OCI-M1 (cell line): ENCODE measurements at places on chromosomes 4 and X.

GRCh38 chrX:40871385-40872082 lies 136.2 kb upstream of the MED14 start:
- DNase-seq = no peak

DNA sequence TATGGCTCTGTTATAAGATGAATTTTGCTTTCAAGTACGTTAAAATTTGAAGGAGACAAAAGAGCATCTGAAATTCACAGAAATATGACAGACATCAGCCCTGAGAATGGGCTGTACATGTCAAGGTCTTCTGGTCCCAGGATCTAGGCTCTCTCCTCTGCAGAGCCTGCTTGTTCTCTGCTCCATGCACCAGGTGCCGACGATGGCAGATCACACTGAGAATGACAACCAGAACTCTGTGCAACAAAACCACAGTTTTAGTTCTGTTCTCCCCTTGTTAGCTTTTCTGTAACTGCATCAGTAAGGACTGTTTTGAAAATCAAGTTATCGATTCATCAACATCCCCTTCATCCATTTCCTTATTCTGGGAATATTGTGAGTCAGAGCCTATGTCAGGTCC lies 30.9 kb upstream of the LGI2 start:
- DNase-seq = no peak

- DNase-seq = no peak
These were observed 472.1 kb downstream of the TMA16 start for GRCh38 chr4:163966612-163967011.

DNA sequence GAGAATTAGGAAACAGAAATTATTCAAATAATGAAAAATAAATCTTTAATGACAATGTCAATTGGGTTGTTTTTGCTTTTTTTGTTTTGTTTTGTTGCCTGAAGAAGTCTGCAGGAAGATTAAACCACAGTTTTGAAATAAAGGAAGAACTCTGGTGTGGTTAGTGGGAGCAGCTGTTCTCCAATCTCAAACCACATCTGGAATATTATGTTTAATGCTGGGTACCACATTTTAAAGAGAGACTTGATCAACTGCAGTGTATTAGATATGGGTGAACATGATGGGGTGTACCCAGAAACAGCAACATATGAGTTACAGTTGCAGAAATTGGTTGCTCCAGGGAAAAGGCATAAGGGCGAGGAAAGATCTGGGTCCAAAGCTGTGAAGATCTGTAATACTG lies 171.2 kb upstream of the RPL34 start:
- DNase-seq = peak; percentile 38

GRCh38 chr4:119266153-119266552 lies 53.6 kb downstream of the USP53 start:
- DNase-seq = no peak

DNA sequence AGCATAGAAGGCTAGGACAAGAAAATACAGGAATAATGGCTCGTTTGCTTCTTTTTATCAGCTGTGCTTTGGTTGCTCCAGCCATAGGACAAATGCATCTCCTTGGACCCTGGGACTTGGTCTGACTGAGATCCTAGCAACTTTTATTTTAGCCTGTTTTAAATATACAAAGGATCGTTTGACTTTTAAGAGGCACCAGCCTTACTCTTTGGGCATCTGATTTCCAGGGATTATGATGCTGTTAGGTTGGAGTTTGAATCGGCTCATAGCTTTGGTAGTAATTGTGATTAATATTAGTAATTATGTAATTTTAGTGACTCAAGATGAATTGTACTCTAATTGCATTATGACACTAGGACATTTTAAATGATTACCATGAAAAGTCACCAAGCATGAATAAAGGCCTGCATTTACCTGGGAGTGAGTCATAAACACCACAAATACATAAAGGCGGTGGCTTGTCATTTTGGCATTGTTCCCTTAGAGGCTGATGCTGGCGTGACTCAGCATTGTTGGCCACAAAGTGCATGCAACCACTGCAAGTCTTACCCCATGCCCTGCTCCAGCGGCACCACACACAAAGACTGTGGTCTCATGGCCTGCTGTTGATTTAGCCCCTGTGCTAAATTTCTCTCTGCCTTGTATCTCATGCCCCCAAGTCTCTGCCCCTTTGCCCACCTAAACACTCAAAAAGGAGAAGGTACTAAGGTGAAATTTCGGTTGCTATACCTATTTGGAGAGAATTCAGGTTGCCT lies 12.4 kb downstream of the GPAT3 start:
- peak; percentile 92 for DNase-seq

- peak; percentile 47 for DNase-seq
These were observed 43.1 kb upstream of the FAM9C start for GRCh38 chrX:13087322-13088155.

GRCh38 chr4:107950746-107951540 lies 19.6 kb downstream of the CYP2U1 start:
- no peak for DNase-seq

DNA sequence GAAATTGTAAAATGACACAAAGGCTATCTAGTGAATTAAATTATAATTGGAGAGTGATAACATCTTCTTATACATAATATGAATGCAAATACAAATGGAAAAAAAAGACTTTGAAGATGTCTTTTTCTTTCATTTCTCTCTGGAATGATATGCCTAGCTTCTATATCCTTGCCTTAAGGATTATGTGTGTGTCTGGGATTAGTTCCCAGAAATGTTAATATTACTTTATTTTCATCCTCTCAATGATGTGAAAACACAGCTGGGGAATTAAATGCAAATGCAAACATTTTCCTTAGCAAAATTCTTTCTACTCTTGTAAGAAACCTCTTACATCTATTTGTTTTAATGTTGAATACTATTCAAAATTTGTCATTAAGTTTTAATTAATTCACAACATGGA lies 441.9 kb downstream of the FSTL5 start:
- DNase-seq = no peak

DNA sequence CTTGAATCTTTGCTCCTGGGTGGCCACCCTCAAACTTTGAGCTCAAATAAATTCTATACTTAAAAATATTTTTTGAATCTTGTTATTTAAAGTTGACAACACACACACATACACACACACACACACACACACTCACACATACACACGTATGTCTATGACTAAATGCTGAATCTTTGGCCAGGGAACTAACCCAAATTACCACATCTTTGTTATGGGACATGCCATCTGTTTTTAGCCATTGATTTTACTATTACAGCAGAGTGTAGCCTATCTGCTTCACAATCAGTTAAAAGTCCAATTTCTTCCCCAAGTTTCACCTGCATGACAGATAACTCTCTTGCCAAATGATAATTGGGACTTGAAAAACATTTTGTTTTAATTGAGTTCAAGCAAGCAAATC lies 45.0 kb upstream of the USP46 start:
- no peak for DNase-seq

DNA sequence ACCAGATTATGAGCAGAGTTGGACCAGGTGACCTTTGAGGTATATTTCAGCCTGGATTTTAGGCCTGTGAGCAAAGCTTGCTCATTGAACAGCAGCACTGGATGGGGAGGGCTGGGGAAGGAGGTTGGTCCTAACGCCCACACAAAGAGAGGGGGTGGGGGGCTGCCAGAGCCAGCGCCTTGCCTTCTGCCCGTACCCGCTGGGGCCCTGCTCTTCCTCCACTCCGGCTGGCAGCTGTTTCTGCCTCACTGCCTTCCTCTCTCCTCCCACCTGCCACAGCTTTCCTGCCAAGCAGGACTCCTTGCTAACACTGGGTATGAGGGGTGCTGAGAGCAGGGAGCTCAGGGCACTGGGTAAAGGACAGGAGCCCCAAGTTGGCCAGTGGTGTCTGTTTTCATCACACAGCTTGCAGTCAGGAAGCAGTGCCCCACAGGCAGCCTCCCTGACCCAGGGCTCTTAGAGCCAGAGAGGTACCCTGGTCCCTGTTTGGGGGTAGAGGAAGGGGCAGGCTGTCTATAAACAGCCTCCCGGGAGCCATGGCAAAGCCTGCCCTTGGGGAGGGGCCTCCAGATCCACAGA lies 6.1 kb downstream of the NALF2 start:
- DNase-seq = no peak

GRCh38 chr4:123215536-123215935 lies 181.1 kb upstream of the SPRY1 start:
- no peak for DNase-seq

- DNase-seq = no peak
These were observed 55.3 kb downstream of the ANAPC10 start for GRCh38 chr4:145042601-145043285.
